ENCODE measurements at places on chromosomes 12 and 14.

GRCh38 chr12:64028541-64028940 lies 184.0 kb downstream of the SRGAP1 start:
- no peak for DNase-seq

DNA sequence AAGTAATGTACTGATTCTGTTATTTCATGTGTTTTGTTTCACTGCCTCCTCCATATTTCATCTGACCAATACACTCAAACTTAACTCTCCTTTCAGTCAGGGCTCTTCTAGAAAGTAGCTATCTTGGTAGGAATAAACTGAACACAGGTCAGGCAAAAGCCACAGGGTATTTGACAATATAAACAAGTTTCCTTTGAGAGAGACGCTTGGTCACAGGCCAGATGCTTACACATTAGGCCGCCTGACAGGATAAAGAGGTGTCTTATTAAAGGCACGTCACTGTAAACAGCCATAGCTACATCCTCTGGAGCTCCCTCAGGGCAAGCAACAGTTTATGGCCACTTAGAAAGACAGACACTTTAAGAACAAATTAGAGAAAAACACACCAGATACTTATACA lies 607.5 kb downstream of the SLC6A15 start:
- DNase-seq, result no peak

- DNase-seq, result no peak
Observed at GRCh38 chr12:62749586-62749985, 185.4 kb downstream of the PPM1H start.

GRCh38 chr12:81365284-81365683 lies 287.4 kb downstream of the ACSS3 start:
- DNase-seq, result no peak

- DNase-seq, result no peak
Observed at GRCh38 chr12:115474539-115475353, 790.8 kb upstream of the TBX3 start.

Measured in muscle of arm (tissue), 14 donors.